RKO (cell line): ENCODE measurements at places on chromosomes 11 and 22.

DNA sequence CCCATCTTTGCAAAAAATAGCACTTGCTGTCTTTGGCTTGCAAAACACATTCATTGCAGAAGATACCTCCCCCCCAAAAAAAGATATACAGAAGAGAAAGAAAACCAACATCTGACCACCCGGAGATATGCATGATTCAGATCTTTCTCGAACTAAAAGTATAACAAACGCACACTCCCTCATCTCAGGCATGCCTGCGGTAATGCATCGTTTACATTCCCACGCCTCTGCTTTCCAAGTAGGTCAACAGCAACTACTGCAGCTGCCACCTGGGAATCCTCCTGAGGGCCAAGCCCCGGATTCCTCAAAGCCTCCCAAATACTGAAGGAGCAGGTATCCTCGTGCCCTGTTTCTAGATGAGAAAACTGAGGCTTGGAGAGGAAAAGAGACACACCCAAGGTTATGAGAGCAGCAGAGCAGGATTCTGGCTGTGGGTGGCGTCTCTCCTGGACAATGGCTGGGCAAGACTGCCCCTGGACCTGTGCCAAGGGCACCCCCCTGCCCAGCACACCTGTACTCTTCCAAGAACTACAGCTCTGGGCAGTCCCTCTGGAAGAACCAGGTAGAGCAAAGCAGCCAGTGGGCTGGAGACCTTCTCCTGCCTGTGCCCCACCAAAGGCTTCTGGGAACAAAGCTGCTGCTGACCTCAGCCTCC lies 38.1 kb downstream of the NUP50 start:
- DNase-seq = no peak

GRCh38 chr11:121236115-121237001 lies 56.2 kb upstream of the SC5D start:
- no peak for DNase-seq

DNA sequence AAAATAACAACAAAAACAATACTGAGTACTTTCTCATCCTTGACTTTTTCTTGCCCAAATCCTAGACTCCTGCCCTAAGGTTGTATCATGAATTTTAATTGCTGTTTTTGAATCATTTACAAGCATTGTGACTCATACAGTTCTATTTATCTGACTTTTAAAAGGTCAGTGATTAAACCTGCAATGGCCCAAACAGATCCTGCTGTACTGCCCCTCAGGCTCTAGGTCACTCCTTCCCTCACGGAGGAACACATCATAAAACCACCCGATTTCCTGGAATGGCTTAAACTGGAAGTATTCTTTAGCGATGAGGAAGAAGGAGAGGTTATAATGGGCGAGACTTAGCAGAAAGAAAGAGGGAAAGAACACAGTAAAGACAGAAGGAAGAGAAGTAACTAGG lies 12.3 kb downstream of the ARFGAP3 start:
- DNase-seq = no peak

GRCh38 chr22:27107824-27108223 lies 450.4 kb downstream of the MIAT start:
- DNase-seq = peak; percentile 39

- no peak for DNase-seq
Observed at GRCh38 chr11:65592858-65593517, 2.6 kb downstream of the KCNK7 start.

DNA sequence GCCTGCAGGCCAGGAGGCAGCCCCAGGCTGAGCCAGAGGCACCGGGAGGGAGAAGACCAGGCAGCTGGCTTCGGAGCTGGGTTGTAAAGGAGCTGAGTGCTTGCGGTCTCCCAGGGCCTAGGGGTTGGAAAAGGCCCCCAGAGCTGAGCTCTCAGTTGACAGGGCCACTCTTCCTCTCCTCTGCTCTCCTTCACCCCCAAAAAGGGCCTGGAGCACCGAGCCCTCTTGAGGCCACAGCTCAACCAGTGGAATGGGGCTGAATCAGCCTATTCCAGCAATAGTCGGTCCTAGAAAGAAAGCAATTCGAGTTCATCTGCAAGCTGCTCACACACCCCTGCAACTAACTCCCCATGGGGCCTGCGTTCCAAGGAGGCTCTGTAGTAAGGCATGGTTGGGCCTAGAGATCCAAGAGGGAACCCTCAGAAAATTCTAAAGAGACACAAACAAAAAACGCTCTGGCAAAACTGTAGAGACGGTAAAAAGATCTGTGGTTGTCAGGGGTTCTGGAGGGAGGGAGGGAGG lies 205.0 kb downstream of the BUD13 start:
- no peak for DNase-seq

DNA sequence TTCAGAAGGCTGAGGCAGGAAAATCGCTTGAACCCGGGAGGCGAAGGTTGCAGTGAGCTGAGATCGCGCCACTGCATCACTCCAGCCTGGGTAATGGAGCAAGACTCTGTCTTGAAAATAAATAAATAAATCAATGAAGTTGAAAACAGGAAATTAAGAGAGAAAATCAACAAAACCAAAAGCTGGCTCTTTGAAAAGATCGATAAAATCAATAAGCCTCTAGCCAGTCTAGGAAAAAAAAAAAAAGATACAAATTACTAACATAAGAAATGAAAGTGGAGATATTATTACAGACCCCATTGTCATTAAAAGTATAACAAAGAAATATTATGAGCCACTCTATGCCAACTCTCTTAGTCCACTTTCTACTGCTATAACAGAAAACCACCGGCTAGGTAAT lies 48.0 kb upstream of the NUP160 start:
- no peak for DNase-seq

- DNase-seq = no peak
Observed at GRCh38 chr11:96474263-96474662, 84.5 kb downstream of the JRKL start.

DNA sequence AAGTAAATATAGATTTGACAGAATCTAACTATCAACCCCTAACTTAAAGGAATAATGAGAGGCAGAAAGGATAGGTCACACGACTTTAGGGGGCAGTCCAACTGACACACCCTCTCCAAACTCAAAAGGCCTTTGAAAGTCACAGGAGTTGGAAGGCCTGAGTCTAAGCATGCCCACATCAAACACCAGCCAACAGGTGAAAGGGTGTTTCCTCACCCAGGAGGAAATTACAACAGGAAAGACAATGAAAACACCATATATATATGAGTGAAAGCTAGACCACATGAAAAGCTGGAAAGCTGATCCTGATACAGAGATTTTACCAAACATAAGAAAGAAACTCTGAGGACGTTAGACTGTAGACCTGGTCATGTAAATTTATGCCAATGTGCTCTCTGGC lies 10.5 kb upstream of the DEPDC7 start:
- no peak for DNase-seq

- DNase-seq = no peak
Observed at GRCh38 chr11:133926466-133927246, 30.1 kb downstream of the IGSF9B start.

GRCh38 chr11:15233371-15234165 lies 118.8 kb downstream of the INSC start:
- no peak for DNase-seq

DNA sequence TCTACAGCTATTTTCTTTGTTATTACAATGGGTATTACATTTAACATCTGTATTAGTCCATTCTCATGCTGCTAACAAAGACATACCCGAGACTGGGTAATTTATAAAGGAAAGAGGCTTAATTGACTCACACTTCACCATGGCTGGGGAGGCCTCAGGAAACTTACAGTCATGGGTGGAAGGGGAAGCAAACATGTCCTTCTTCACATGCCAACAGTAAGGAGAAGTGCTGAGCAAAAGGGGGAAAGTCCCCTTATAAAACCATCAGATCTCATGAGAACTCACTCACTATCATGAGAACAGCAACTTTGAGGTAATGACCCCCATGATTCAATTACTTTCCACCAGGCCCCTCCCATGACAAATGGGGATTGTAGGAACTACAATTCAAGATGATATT lies 16.5 kb upstream of the KMT5B start:
- DNase-seq = no peak

GRCh38 chr22:22720724-22721261 lies 76.4 kb downstream of the GGTLC2 start:
- DNase-seq = no peak

GRCh38 chr11:35235936-35236666 lies 97.1 kb downstream of the CD44 start:
- no peak for DNase-seq

- DNase-seq = no peak
Observed at GRCh38 chr11:130282111-130282510, 32.6 kb downstream of the ZBTB44 start.

GRCh38 chr11:94281324-94281723 lies 23.1 kb upstream of the IZUMO1R start:
- no peak for DNase-seq

DNA sequence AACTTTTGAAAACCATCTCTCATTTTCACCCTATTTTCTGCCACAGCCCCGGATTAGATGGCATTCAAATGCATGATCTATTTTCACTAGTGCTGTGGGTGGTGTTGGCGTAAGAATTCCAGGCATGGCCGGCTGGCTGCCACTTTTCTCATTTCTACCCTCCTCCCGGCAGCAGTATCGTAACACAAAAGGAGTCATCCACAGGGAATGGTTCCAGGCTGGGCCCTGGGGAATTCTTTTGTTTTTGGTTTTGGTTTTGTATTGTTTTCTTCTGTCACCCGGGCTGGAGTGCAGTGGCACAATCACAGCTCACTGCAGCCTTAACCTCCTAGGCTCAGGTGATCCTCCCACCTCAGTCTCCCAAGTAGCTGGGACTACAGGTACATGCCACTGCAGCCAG lies 13.8 kb downstream of the JAML start:
- DNase-seq = no peak
